ENCODE measurements at places on chromosomes 3 and 15. TPM values are rescaled to one million over a fixed set of nuclear protein-coding genes. Genes with fewer than 3 reads are reported as not detected.

Gene TRIM71
- polyA plus RNA-seq: not detected

DNA sequence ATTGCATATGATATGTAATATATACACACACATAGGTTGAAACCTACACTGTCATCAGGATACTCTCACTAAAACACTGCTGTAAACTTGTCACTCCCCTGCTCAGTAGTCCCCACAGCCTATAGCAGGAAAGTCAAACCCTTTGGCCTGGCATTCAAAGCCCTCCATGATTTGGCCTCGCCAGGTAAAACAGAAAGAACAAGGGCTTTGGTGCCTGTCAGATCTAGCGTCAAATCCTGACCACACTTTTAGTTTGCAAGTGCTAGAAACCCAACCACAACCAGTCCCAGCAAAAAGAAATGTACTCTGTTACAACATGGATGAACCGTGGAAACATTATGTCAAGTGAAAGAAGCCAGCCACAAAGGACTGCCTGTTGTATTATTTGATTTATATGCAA, 11.4 kb downstream of the CRABP1 start:
- DNase-seq: no peak

Gene CLEC3B
- 28.8 TPM for polyA plus RNA-seq

GRCh38 chr3:9846231-9846630, 2.4 kb upstream of the RPUSD3 start:
- no peak for DNase-seq

Gene NPAP1
- not detected for polyA plus RNA-seq

Gene SEC62
- polyA plus RNA-seq: 40.1 TPM

Gene ELL3
- polyA plus RNA-seq: 1.4 TPM

DNA sequence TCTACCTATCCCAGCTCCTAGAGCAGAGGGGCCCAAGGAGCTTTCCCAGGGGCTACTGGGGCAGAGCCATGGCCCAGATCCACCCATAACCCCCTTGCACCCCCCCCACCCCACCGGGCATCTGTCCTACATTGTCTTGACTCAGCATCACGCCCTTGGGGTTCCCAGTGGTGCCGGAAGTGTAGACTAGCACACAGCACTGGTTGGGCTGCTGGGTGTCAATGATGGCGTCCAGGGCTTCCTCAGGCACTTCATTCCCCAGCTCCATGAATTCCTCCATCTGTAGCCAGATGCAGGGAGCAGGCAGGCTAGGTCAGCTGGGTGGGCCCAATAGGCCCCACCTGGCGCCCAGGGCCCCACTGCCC, 33.2 kb downstream of the IDH3A start:
- no peak for DNase-seq

DNA sequence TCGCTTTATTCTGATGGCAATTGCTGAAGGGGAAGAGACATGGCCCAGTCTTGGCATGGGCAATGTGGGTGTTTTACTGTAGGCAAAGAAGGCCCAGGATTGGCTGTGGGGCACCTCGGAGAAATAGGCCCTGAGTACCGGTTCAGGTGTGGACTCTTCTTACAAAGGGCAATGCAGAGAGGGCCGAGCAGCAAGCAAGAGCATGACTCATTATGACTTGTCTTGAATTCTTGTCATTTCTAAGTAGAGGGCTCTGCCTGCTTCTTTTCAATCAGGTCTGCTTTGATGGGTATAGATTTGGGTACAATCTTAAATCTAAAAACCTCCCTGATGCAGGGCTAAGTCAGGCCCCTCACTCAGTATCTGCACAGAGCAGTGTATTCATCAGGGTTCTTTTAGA, 14.8 kb upstream of the BUB1B start:
- no peak for DNase-seq

- no peak for DNase-seq
Observed at GRCh38 chr3:110210086-110210660, 861.4 kb upstream of the NECTIN3 start.

DNA sequence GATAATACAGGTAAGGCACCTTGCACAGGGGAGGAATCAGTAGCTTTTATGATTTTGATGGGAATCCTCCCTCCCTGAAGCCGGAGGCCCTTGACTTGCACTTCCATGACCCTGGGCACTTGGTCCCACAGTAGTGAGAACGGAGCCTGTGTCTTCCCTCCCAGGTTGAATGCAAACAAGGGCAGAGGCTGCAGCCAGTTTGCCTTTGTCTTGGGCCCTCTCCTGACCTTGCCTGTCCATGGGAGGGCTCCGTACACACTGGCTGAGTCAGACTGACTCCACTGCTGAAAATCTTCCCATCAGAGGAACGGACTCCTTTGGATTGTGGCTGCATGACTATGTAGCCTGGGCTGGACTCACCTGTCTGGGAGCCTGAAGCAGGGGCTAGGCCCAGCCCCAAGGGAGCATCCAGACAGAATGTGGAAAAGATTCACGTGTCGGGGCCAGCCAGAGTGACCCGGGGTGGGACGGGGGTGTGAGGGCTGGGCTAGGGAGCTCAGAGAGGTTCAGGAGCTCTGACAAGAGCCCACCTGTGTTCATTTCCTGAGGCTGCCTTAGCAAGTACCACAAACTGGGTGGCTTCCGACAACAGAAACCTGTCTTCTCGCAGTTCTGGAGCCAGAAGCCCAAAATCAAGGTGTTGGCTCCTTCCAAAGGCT, 9.5 kb downstream of the TBC1D21 start:
- no peak for DNase-seq

DNA sequence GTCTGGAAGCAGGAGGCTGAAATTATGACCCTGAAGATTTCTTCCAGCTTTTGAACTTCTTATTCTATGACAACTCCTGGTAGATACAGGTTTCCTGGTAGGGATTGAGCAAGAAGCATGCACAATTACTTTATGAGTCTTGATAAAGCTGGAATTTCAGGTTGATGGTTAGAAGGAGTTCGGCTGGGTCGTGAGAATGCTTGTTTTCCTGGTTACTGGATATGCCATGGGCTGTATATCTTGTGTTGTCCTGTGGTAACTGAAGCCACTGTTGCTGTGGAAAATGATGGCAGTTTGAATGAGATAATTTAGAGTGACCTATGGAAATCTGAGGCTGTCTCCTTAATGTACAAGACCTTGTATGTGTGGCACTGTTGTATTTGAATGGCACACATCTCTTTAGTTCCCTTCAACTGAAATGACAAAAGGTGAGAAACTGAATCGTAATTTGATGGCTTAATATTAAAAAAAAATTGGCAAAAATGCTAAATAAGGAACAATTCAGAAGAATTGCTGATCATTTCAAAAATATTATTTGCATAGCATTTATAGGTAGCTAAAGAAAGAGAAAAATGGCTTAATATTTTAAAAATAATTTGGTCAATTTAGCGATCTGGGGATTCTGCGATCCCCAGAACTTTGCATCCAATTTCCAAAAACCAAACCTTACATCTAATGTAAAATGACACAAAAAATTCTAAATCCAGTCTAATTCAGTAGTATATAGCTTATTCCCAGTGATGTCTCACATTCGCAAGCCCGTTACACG, 1.1 kb upstream of the UBE2E1 start:
- no peak for DNase-seq

- DNase-seq: no peak
Observed at GRCh38 chr3:156548041-156548687, 6.8 kb downstream of the SSR3 start.

- DNase-seq: no peak
Observed at GRCh38 chr3:89613241-89613640, 505.8 kb downstream of the EPHA3 start.

- DNase-seq: no peak
Observed at GRCh38 chr3:53739966-53740365, 106.3 kb downstream of the CHDH start.

- DNase-seq: no peak
Observed at GRCh38 chr3:120353463-120353862, 4.3 kb upstream of the LRRC58 start.

GRCh38 chr15:99485153-99485961, 80.4 kb upstream of the MEF2A start:
- no peak for DNase-seq

Gene SEMA5B
- polyA plus RNA-seq: 0.21 TPM

DNA sequence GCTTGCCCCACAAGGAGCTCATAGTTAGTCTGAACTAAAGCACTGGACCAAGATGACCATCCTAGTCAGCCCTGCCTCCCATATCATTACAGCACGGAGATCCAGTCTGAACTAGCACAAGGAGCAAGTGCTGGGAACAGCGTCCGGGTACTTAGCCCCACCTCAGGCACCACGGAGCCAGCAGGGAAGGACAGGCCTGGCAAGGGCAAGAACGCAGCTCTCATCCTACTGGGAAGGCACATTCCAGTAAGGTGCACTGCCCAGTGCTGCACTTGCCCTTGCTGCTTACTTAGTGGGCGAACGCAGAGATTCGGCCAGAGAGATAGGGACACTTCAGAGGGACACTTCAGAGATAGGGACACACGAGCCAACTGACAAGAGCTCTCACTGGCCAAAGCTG, 27.6 kb downstream of the SEC61A1 start:
- no peak for DNase-seq

DNA sequence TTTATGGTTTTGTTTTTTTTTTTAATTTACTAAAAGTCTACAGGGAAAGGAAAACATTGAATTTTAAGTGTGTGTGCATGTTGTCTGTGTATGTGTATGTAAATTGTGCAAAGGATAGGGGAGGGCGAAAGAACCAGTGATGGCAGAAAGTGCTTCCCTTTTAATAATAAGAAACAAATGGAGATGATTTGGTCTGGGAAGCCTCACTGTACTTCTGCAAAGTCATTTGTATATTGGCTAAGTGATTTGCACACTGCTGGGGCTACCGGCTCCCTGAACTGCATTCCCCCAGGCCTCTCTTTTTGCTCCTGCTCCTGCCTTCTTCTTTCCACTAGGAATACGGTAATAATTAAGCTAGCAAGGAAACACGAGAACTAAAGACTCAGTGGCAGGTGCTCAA, 101.2 kb downstream of the CD47 start:
- no peak for DNase-seq

GRCh38 chr3:193932576-193932975, 203.4 kb upstream of the HES1 start:
- DNase-seq: no peak

DNA sequence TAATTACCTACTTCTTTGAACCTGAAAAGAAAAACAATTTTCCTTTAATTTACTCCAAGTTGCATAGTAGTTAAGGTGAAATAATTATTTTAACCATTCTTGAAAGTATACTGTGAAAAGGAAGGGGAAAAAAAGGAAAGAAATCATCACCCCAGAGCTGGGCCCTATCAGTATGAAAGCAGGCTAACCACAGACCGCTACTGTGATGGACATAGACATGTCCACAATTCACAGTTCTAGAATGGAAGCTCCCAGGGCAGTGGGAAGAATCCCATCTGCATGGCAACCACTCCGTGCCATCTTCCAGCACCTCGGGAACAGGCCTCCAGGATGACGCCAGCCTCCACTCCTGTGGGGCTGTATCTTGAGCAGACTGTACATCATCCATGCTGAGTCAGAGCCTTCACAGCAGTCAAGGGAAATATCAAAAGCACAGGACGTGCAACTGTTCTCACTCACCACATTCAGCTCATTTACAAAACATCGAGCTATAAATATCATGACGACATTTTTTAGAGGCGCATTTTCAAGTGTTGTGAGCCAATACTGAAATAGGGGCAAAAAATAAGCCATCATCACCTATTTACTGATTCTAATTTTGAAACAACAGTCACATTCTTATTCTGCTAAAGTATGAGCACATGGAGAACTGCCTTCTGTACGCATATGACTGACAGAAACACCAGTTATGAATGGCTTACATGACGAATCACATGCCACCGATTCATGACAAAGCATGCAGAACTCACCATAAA, 119.7 kb downstream of the SNRK start:
- DNase-seq: no peak

DNA sequence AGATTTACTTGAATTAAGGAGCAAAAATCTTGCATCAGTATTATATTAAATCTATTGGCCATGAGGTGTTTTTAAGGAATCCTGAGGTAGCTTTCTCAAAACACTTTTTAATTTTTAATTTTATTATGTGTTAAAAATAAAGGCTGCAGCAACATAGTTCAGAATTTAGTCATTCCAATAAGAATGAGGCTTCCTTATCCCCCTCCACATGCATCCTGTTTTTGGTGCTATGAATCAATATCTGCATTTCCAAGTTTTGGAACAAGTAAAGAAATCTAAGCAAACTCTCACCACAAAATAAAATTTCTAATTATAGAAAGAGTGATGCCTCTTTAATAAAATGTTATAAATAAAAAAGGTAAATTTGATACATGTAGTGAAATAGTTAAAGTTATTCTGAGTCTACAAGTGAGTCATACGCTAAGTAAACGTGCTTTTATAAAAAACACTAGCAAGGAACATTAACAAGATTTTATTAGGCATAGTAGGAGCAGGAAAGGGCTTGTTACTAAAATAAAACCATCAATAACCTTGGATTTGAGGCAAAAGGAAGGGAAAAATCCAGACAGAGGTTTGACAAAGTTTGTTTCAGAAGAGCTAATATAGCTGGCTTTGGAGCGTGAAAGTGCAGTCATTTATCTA, 1218.0 kb downstream of the NSUN3 start:
- no peak for DNase-seq

Gene B3GNT5
- polyA plus RNA-seq: 0.23 TPM

DNA sequence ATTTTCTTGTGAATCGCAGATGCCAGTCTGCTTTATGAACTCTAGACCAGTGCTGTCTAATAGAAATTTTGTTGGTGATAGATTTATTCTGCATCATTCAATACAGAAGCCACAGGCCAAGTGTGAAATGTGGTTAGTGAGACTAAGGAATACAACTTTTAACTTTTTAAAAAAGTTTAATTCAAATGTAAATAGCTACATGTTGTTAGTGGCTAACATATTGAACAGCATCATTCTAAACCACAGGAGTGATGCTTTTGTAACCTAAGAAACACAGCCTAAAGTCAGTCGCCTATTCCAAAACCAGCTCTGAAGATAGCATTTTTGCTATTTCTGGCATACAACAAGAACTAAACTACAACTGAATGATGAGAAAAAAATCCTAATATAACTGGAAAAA, 164.8 kb upstream of the CBLB start:
- no peak for DNase-seq

- no peak for DNase-seq
Observed at GRCh38 chr3:162211470-162211869, 714.9 kb downstream of the OTOL1 start.

- DNase-seq: no peak
Observed at GRCh38 chr3:13329746-13330145, 90.4 kb downstream of the NUP210 start.

- no peak for DNase-seq
Observed at GRCh38 chr3:144457758-144458157, 486.1 kb downstream of the DIPK2A start.

Gene CX3CR1
- polyA plus RNA-seq: 0.66 TPM

- DNase-seq: no peak
Observed at GRCh38 chr3:107189158-107189791, 188.0 kb upstream of the CCDC54 start.

Gene SLC51A
- 41.3 TPM for polyA plus RNA-seq

GRCh38 chr3:184284696-184285095, 8.9 kb downstream of the ECE2 start:
- DNase-seq: no peak

Gene GASK1A
- 4.1 TPM for polyA plus RNA-seq

Measured in liver (tissue), 10 donors.